ENCODE measurements at places on chromosomes 7 and 10.
A peak's percentile ranks its signal among the peaks of the same experiment; 100 is the strongest.

GRCh38 chr10:60446070-60446833 is 56.6 kb upstream of the ANK3 start:
- no peak for DNase-seq

- DNase-seq = no peak
Measured at GRCh38 chr7:632831-633210, 93.7 kb upstream of the DNAAF5 start.

DNA sequence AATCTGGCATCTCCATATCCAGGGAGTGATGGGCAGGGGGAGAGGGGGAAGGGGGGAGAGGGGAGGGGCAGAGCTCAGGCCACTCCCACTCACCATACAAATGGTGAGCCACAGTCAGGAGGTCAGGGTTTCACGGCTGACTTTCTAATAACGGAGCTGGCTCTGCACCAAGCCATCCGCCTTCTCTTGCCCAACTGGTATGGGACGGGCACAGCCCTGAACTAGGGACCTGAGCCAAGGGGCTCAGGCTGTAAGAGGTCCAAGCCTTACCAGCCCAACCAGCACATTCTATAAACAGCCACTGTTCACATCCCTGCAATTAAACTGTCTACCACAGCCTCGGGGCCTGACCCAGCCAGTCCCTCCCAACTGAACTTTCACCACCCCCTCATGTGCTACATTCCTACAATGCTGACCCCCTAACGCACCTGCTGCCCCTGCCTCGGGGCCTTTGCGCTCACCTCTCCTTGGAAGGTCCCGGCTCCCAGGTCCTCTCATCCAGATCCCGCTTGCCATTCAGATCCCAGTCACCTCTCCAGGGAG is 32.5 kb downstream of the RGS10 start:
- DNase-seq = no peak

GRCh38 chr7:149161241-149161848 is 14.1 kb downstream of the ZNF398 start:
- DNase-seq = no peak

- no peak for DNase-seq
Measured at GRCh38 chr10:126250527-126251310, 137.6 kb downstream of the ADAM12 start.

DNA sequence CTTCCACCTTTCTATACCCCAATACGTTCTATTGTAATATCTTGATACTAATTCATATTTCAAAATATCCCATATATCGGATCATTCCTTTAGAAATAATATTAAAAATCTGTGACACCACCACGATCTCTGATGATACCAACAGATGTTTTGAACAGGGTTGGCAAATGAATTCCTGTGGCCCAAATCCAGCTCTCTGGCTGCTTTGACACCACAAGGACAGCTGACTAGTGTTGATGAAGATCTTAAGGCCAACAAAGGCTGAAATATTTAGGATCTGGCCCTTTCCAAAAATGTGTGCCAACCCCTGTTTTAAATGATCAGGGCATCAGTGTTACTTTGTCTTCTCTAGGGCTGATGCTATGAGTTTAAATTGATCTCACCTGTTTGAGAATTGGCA is 380.7 kb upstream of the PFKP start:
- no peak for DNase-seq

DNA sequence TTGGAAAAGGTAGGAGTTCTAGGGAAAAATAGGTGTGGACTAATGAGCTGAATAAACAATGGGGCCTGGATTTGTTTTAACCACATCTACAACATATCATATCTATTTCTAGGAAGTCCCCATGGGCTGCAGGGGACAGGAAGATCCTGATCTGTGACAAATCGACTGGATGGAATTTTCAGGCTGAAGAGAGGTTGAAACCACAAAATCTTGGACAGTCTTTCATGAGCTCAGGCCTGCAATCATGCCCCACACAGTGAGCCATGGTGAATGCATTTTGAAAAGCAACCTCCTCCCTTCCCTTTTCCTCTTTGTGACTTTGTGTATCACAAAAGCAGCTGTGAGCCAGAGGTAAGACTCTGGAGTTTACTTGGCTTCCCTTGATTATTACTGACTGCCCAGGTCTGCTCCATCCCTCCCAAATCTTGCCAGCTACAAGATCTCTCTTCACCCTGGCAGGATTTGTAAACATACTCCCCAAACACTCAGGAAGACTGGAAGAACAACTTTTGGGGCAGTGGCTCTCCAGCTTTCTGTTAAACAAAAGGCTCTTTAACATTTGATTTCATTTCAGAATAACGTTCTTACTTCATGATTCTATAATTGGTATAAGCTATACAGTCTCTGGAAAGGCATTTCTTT is 66.4 kb downstream of the ASAH2B start:
- DNase-seq = no peak

DNA sequence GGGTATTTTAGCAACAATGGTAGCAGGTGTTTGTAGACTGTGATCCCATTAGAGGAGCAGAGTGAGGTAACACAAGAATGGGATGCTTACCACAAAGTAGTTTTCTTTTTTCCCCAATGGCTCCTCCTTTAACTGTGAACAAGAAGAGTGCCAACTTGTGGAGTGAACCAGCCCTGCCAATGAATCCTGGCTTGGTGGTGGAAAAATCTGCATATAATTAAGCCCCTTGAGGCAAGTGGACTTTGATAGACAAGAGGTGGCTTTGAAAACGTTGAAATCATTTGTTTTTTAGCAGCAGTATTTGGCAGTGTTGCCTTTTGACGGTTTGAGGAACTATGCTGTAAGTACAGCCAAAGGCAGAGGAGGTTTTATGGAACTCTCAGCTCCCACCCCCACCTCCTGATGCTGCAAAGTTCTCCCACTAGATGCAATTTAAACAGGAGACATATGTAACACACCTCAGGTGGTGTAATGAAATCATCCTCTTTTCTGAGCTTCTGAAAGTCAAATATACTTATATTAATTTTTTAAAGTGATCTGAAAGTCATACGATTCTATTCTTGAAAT is 295.6 kb downstream of the DPP6 start:
- no peak for DNase-seq

DNA sequence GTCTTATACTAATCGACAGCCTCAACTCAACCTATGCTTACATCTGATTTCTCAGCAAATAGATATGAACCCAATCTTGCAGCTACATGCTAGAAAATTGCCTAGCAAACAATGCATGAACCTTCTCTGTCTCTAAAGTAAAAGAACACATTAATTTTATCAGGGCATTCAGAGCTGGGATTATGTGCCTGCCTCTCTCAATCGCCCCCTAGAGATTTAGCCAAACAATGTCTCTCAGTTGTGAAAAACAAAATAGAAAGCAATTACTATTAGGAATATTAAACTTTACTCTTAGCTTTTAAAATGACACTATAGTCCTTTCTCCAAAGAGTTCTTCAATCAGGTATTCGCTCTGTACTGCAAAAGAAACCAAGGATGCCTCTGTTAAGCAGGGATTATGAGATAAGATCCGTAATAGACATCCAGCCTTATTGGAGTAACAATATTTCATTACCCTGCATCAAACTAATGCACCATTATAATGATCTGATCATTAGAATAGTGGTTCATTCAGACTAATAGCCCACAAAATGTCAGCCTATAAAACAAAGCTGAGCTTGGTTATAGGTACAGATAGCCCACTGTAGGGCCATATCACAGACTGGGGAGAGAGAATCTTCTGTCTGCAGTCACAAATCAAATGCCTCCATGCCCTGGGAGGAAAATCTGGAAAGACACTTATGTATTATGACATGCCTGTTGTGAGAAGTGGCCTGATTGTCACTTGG is 736.9 kb downstream of the PARD3 start:
- no peak for DNase-seq

DNA sequence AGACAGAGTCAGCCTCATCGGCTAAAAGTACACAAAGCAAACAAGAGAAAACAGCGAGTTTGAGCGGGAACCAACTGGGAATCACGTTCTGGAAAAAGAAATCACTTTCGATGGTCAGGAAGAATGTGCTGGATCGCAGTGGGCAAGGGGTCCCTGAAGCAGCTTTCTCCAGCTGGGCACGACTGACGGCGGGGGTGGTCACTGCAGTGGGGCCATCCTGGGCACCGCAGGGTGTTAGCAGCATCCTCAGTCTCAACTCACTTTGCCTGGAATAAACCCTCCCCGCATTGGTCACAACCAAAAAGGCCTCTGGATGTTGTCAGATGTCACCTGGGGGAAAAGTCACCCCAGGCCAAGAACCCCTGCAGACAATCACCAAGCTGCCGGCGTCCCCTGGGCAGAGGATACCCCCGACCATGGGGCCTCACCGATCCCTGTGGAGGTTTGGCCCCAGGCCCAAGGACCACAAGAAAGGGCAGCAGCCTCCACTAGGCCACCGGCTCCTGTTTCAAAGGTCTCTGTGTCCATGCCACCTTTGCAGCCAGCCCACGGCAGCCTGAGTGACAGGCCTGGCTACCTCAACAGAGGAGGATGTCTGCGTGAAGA is 42.9 kb downstream of the EBF3 start:
- DNase-seq = no peak

GRCh38 chr10:80871083-80871482 is 333.4 kb downstream of the SH2D4B start:
- no peak for DNase-seq

GRCh38 chr10:19824381-19825342 is 8.4 kb downstream of the PLXDC2 start:
- peak; percentile 51 for DNase-seq

DNA sequence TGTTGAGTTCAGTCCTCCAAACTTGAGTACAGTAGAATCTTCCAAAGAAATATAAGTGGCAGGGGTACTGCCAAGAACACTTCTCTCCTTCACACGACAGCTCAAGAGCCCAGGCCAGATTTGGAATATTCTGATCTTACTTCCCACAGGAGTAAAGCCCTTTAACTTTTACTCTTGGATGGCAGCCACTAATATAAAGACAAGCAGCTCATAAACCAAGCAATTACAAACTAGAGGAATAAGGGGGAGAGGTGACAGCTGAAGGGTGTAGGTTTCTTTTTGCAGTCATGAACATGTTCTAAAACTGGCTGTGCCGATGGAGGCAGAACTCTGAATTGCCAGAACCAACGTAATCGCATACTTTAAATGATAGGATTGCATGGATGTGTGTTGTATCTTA is 74.8 kb downstream of the SVIL start:
- peak; percentile 53 for DNase-seq

GRCh38 chr10:79396520-79396919 is 48.9 kb downstream of the ZCCHC24 start:
- no peak for DNase-seq

DNA sequence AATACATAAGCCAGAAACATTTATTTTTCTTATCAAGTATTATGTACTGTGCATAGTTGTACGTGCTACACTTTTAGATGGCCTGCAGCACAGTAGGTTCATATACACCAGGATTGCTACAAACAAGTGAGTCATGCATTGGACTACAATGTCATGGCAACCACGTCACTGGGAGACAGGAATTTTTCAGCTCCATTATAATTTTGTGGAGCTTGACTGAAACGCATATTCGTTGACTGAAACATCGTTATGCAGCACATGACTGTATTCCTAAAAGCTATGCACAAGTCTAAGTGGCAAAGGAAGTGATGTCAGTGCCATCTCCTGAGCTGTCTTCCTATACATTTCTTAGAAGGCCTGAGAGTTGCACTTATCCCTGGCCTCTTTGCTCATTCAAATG is 871.8 kb downstream of the IPMK start:
- DNase-seq = no peak

- no peak for DNase-seq
Measured at GRCh38 chr7:22611758-22612079, 111.7 kb upstream of the STEAP1B start.

GRCh38 chr7:131562941-131563340 is 6.5 kb upstream of the PODXL start:
- DNase-seq = no peak

GRCh38 chr10:122237331-122237990 is 33.6 kb upstream of the BTBD16 start:
- no peak for DNase-seq

DNA sequence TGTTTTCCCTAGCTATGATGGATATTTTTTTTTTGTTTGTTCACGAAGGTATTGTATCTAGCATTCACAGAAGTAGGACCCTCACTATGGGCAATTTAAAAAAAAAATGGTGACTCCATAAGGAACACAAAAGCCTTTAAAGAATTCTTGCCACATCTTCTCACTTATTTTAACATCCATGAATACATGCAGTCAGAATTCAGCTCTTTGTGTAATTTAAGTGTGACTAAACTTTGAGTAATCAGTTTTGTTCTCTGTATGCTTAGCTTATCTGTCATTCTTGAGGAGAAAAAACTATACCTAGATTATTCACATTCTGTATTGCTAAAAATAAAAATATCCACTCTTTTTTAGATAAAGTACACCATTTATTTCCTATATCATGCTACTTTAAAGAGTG is 313.2 kb upstream of the KCND2 start:
- no peak for DNase-seq

DNA sequence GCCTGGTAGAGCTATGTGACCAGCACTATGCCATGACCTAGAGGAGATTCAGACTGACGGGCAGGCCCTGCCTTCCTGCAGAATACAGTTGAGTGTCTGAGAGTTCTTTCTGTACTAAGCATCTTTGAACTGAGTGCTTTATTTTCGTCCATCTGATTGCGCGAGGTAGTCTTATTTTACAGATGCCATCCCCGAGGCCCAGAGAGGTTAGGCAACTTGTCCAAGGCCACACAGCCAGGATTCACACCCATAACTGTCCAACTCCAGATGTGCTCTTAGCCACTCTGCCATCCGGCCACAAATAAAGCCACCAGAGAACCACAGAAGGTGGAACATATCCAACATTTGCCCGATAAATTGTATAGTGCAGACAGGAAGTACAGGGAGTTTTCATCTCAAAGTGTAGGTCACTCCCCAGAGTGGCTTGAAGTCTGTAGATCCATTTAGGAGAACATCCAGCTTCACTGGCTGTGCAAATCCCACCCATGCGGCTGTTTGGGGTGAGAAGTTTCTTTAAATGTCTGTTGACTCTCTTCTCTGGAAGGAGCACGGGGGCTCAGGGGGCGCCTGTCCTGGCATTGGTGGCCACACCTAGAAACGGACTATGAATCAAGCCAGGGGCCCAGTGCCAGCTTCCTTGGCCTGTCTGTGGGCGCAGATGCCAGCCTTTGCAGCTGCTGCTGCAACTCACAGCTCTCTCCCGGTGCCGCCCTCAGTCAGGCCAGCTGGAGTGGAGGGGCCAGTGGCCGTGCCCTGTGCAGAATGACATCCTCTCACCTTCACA is 11.1 kb downstream of the CHST3 start:
- DNase-seq = peak; percentile 58

All from muscle of arm (tissue), 14 donors.